ENCODE measurements at places on chromosomes 1 and 21.

GRCh38 chr1:110360431-110360830, 21.3 kb downstream of the RBM15 start:
- no peak for DNase-seq

DNA sequence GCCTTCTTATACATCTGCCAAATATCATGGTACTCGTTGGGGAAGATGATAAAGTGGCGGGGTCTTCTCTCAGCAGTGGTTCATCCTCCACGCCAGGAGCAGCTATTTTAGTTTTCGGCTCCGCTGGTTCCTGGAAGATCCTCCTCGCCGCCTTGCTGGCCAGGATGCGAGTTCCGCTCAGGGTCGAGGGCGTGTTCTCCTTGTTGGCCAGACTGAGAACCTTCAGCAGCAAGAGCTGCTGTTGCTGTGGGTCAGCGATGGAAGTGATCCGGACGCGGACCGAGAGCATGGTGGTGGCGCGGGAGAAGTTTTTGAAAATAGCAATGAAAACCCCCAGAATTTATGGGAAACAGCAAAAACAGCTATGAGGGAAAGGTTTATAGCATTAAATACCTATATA, 11.4 kb upstream of the CFAP126 start:
- DNase-seq, result no peak

GRCh38 chr1:246091477-246091876, 415.6 kb downstream of the SMYD3 start:
- no peak for DNase-seq

DNA sequence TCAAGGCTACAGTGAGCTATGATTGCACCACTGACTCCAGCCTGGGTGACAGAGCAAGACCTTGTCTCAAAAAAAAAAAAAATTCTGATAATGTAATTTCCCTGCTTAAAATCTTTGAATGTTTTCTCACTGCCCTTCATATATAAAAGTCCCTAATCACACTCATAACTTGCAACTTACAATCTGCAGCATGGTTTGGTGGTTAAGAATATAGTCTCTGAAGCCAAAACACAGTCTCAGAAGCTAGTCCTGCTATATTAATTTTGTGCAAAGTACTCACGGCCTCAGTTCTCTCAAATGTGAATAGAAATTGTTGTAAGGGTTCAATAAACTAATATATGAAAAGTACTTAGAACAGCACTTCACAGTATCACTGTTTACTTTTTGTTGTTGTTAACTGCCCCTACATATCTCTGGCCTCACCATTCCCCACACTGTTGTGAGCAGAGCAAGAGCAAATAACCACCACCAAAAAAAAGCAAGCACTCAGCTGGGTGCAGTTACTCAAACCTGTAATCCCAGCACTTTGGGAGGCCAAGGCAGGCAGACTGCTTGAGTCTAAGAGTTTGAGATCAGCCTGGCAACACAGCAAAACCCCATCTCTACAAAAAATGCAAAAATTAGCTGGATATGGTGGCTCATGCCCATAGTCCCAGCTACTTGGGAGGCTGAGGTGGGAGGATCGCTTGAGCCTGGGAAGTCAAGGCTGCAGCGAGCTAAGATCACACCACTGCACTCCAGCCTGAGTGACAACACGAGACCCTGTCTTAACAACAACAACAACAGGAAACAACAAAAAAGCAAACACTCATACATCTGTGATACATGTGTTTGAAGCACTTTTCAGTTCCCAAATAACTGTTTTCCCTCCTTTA, 22.4 kb downstream of the ASH1L start:
- DNase-seq, result no peak

- no peak for DNase-seq
Measured at GRCh38 chr1:62317021-62317768, 2.0 kb downstream of the KANK4 start.

DNA sequence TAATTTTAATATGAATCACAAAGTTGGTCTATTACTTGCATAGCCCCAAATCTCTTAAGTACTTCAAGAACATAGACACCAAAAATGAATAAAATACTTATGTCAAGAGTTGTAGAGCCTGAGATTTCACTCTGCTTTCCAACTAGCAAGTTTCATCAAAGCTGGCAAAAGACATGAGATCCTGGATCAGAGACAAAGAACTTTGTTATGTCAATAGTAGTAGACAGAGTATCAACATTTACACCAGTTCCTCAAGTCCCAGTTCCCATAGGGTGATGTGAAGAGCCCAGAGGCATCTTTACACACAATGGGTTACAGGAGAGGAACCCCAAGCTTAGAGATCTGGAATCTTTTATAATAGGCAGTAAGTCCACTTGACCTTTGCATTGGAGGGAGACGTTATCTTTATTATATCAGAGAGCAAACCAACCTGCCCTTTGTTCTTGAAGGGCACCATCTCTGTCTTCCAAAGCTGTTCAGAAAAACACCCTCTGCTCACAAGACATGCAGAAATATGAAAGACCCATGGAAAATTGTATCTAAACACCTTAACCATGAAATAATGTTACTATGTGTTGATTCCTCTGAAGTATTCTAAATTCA, 174.4 kb upstream of the GALNT2 start:
- DNase-seq, result no peak

- DNase-seq, result no peak
Measured at GRCh38 chr1:228494044-228494353, 6.8 kb downstream of the RNF187 start.

DNA sequence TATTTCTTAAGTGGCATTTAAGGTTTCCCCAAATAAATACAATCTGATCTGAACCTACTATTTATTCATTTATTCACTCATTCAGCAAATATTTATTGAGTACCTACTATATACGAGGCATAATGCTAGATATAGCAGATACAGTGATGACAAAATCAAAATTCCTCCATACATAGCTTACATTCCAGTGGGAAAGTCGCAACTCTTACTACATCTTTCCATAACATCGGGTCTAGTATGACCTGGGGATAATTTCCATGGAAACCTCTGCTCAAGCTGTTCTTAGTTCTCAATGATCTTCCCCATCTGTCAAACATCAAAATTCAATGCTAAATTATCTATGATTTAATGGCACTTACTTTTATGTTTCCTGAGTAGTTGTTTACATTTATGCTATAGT, 70.8 kb upstream of the PRKACB start:
- no peak for DNase-seq

Measured in stimulated activated CD4-positive, alpha-beta T cell treated with anti-CD3 and anti-CD28 coated beads, Interleukin-2, amount 100 ng/mL, for 24 hours (primary cell).